ENCODE measurements at places on chromosomes 11 and 22.

GRCh38 chr22:47929646-47930185 lies 1167.3 kb downstream of the TBC1D22A start:
- no peak for DNase-seq

DNA sequence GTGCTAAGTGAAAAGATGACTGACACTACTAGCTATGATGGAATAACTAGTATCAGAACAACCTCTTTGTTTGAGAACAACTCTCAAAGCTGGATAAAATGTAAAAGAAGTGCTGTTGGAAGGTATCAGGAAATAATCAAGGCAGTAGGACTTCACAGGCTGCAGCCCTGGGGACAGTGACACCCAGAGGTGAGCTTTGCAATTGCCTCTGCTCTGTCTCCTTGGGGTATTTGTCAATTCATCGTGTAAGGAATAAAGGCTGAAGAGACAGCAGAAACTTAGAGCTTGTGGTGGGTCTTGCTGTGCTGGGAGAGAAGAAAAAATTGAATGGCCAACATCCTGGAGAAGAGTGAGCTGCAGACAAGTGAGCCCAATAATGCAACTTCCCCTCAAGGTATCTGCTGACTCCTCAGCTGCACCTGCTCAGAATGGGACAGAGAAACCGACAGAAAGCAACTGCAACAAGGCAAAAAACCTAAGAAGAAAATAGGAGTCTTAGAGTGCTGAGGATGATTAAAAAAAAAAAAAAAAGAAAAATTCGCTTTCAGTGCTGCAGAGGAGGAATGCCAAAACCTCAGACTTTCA lies 141.1 kb downstream of the RCN1 start:
- DNase-seq: no peak

DNA sequence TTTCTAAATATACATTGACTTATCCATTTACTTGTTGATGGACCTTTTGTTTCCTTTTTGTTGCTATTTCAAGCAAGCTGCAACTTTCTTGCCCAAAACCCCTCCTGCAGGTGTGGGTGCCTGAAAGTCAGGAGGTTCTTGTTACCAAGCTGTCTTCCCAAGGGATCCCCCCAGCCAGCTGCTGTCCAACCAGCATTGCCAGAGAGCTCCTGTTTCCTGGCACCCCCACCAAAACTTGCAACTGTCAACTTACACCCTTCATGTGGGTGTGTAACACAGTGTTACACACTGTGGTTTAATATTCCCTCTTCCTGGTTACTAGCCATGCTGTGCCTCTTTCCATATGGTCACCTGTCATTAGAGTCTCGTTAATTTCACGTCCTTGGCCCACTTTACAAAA lies 1.6 kb upstream of the KRTAP5-1 start:
- no peak for DNase-seq

DNA sequence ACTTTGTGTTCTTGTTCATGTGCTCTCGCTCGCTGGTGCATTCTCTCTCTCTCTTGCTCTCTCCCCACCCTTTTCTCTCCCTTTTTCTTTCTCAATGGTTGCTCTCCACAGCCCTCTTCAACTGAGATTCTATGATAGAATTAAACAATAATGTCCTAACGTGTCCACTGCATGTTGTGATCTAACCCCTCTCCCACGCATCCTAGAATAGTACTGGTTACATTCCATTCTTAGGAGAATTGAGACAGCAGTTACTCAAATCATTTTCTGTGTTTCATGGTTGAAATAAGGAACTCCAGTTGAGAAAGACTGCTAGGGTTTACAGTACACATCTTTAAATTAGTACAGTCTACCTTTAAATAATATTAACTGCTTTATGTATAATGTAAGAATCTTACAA lies 318.1 kb upstream of the PITPNB start:
- DNase-seq: no peak

Data from CD4-positive, alpha-beta T cell treated with Interleukin-4 for 1 hour (primary cell).